Stimulated activated CD8-positive, alpha-beta memory T cell treated with anti-CD3 and anti-CD28 coated beads, Interleukin-15, amount 100 ng/mL, for 4 hours (primary cell): ENCODE measurements at places on chromosomes 6 and 20.
A peak's percentile ranks its signal among the peaks of the same experiment; 100 is the strongest.

GRCh38 chr6:38138374-38138773 lies 318.8 kb downstream of the ZFAND3 start:
- DNase-seq: no peak

DNA sequence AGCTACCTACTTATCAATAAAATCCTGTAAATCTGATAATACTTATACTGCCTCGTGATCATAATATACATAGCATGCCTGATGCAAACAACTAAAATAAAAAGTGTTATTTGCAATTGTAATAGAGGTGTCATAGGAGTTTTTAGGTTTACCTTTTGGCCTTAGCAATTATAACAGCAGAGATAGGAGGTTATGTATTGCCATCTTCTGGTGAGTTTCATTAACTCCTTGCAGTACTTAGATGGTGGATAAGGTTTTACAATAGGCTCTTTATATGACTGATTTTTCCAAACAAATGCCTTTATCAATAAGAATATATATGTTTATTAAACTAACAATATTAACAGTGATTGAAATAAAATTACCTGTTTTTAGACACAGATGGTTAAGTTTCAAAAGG lies 27.8 kb upstream of the MYCT1 start:
- DNase-seq: no peak

- no peak for DNase-seq
These were observed 91.7 kb downstream of the CD24 start for GRCh38 chr6:106882601-106883518.

- DNase-seq: no peak
These were observed 20.9 kb upstream of the SMOC2 start for GRCh38 chr6:168420084-168420483.

- no peak for DNase-seq
These were observed 6.9 kb downstream of the TAB2 start for GRCh38 chr6:149324428-149324827.

DNA sequence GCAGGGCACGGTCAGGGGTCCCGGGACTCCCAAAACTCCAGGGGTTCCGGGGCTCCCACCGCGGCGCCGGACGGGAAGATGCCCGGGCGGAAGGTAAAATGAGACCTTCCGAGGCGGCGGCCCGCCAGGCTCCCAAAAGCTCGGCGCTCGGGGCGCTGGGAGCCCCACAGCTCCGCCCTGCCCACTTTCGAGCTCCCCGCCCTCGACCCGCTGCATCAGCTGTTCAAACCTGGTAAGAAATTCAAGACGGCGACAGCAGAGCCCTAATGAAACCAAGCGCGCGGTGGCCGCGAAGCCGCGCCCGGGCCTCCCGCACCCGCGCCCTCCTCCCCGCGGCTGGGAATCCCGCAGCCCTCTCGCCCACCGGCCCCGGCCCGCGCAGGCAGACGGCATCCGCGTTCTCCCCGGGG lies 369 bp downstream of the SLC4A11 start:
- DNase-seq: no peak

- DNase-seq: peak; percentile 60
These were observed 60.7 kb downstream of the TNFAIP3 start for GRCh38 chr6:137927777-137928218.

DNA sequence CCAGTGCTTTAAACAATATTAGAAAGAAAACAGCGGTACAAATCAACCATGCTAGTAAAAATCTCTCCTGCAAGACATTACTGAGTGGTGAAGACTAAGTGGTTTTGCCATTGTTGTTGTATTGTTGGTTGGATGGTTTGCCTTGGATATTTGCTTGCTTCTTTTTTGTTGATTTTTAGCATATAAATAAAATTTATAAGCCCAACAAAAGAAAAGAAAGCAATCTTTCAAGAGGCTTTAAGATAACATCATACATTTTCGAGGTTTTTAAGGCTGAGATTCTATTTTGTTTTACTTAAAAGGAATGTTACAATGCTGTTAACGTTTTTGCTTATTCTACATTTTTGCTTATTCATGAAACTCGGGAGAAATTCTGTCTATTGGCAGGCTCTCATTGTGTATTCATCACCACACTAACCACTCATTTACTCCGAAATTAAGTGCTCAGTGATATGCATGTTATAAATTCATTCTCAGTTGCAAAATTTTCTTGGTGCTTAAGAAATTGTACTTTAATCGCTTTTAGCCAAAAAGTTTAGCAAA lies 139.1 kb downstream of the LAMA2 start:
- no peak for DNase-seq

DNA sequence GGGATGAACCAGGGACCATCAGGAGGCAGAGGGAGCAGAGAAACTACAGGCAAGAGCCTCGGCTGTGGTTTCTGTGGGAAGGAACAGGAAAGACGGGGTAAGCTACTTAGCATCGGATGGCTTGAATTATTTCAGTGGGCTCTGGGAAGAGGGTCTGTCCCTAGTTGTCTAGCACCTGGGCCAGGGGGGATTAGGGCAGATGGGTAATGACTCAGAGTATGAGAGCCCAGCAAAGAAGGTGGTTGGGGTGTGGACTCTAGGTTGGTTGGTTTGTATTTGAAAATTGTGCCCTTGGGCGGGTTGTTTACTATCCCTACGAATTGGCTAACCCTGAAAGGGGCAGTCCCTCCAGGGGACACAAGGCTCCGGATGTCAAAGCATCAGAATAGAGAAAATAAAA lies 148.5 kb upstream of the TAB2 start:
- no peak for DNase-seq

GRCh38 chr6:56432194-56432593 lies 184.8 kb upstream of the COL21A1 start:
- DNase-seq: no peak

DNA sequence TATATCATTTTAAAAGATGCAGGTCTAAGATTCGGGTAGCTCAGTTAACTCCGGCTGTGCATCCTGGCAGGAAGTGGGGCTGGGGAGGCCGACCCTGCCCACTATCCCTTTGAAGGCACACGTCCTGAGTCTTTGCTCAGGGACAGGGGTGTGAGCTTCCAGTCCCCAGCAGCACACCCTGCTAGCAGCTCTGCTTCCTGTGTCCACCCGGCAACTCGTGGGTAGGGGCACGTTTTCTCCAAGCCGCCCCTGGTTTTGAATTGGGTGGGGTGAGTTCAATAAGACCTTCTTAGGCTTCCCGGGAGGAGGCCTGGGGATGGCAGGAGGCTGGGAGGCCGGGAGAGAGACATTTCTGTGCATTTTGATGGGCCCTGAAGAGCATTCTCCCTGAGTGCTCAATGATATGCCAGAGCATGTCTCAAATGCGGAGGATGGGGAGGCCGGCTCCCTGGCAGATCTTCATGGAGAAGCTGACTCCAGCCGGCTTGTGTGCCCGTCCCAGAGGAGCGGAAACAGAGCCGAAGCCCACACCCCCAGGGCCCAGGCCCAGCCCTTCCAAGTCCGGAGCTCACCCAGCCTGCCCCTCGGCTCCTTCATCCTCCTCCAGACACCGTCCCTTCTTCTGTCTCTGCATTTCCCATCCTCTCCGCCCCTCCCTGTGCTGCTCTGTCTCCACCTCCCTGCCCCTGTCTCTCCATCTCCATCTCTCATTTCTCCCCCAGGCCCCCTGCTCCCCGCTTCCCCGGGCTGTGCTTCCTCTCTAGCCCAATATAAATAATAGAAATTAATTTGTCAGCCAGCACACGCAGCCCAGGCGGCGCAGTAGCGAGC lies 36.3 kb upstream of the ZFAND3 start:
- no peak for DNase-seq

DNA sequence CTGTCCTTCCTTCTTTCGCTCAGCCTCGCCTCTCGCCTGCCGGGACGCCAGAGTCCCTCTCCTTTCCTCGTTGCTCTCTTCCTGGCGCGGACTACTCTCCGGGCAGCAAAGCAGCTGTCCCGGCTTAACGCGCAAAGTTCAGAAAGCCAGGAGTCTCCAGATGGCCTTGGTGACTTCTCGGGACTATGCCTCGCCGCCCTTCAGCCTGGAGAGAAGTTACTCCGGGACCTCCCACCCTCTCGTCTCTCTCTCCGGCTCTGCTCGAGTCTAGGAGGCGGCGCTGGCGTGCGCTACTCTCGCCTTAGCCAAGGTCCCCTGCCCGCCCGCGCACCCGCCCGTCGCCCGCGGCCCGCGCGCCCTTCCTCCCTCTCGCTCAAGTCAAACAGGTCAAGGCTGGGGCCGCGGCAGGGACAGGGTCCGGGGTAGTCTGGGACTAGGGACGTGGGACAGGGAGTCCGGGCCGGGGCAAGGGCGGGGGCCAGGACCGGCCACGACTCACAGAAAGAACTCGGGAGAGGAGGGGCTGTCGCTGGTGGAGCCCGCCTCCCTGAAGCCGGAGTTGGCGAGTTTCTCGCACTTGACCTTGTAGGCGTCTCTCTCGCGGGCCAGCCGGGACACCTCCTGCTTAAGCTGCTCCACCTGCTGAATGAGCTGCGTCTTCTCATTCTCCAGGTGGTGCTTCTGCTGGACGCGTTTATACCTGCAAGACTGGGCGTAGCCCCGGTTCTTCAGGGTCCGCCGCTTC lies 1.5 kb downstream of the MAFB start:
- DNase-seq: no peak

GRCh38 chr6:17530321-17530835 lies 69.7 kb upstream of the FAM8A1 start:
- DNase-seq: no peak

DNA sequence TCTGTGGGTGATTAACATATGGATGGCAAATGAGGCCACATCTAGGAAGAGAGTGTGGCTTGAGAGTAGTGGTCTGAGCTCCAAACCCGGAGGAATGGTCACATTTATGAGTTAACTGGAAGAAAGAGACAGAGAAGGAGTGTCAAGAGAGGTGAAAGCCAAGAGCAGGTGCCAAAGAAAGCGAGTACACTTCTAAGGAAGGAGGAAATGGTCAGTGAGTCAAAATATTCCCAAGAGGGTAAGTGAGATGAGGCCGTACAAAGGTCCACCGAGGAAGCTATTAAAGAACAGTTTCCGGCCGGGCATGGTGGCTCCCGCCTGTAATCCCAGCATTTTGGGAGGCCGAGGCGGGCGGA lies 104.5 kb upstream of the RNF24 start:
- DNase-seq: no peak

GRCh38 chr20:4151991-4152695 lies 136.8 kb upstream of the RNF24 start:
- DNase-seq: no peak

GRCh38 chr6:37943436-37944058 lies 124.0 kb downstream of the ZFAND3 start:
- DNase-seq: no peak

DNA sequence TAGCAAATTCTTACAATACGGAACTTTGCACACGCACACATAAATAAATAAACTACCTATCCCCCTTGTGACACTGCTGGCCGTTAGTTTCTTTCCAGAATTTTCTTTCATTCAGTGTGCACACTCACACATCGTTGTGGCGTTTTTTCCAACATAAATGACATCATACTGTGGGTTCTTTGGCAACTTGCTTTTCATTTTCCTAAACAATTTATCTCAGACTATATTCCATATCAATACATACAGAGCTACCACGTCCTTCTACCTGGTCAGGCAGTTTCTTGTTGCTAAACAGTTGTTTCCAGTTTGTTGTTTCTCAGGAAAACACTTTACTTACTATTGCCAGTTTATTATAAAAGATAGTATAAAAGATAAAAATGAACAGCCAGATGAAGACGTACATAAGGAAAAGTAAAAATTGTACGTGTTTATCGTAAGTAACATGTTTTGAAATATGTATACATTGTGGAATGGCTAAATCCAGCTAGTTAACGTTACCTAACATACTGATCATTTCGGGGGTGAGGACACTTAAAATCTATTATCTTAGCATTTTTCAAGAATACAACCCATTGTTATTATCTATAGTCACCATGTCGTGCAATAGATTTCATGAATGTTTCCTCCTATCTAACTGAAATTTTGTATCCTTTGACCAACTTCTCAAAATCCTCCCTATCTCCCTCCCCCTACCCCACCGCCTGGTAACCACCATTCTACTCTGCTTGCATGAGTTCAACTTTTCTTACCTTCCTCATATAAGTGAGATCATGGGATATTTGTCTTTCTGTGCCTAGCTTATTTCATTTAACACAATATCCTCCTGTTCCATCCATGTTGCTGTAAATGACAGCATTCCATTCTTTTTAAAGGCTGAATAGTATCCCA lies 1.2 kb upstream of the TP53RK start:
- DNase-seq: no peak

DNA sequence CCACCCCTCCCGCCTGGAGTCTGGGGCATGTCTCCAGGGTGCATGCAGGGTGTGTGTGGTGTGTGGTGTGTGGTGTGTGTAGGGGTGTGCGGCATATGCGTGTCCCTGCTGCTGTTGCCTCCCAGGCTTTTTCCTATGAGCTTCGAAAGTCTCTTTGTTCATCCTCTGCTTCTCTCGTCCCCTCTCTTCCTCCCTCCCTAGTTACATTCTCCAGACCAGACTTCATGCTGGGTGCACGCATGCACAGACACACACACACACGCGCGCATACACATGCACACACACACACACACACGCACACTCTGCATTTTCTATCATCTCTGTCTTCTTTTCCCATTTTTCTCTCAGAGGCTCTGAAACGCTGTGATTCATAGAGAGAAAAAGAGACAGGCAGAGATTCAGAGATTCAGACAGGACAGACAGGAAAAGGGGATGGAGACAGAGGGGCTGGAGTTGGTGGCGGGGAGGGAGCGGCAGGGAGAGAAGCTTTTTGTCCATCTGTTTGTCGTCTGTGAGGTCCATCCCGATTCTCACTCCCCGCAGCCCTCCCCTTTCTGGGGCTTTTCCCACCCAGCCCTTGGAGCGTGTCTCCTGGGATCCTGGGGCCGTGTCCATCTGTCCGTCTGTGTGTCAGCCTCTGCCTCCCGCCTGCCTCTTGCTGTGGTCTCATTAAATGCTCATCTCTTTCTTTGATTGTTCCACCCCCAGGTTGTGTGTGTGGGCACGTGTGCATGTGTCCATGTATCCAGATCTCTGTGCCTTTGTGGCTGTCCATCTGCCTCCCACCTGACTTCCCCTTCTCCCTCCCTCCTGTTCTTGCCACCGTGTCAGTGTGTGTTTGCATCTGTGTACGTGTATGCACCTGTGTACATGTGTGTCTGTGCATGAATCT lies 62.6 kb downstream of the SRC start:
- DNase-seq: no peak

DNA sequence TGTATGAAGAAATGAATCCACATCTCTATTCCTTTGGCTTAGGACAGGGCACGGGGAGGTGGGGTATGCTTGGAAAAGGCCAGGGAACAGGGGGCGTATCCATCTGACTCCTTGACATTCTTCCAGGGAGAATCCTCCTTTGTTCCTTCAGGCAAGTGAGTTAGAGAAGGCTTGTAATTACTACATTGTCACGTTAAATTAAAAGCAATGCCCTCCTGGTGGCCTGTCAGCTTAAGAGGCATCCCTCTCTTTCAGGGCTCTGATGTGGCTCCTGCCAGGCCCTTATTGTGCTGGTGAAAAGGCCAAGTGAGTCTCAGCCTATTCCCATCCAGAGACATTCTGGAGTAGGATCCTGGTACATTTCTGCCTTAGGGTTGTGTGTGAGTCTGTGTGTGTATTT lies 128.3 kb downstream of the FOXA2 start:
- no peak for DNase-seq

- no peak for DNase-seq
These were observed 404.5 kb downstream of the SYNE1 start for GRCh38 chr6:152232501-152233151.
